ENCODE measurements at places on chromosomes 7 and 10.

GRCh38 chr7:28626624-28627262 is 214.4 kb downstream of the CREB5 start:
- peak; percentile 68 for DNase-seq

- DNase-seq, result no peak
Measured at GRCh38 chr10:103155471-103156085, 37.5 kb downstream of the NT5C2 start.

DNA sequence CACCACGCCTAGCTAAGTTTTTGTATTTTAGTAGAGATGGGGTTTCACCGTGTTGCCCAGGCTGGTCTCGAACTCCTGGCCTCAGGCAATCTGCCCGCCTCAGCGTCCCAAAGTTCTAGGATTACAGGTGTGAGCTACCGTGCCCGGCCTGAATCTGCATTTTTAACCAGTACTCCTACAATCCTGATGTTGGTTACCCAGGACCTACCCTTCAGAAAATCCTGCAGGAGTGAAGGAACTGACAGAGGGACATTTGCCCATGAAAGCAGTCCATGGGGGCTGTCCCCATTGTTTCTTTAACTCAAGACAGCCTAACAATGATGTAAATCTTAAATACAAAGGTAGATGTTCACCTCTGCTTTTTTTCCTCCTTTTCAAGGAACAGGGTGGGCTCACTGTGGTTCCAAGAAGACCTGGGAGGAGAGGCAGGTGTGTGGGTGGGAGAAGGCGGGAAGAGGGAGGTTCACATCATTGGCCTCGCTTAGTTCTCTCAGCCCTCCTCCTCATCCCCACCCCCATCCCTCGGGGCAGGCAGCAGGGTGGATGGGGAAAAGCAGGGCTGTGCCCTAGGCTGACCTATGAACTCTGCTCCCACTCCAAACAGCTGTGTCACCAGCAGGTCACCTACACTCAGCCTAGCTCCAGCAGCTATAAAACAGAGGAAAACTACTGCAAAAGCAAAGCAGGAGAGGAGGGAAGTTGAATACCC is 13.5 kb downstream of the LRRC20 start:
- DNase-seq, result no peak

DNA sequence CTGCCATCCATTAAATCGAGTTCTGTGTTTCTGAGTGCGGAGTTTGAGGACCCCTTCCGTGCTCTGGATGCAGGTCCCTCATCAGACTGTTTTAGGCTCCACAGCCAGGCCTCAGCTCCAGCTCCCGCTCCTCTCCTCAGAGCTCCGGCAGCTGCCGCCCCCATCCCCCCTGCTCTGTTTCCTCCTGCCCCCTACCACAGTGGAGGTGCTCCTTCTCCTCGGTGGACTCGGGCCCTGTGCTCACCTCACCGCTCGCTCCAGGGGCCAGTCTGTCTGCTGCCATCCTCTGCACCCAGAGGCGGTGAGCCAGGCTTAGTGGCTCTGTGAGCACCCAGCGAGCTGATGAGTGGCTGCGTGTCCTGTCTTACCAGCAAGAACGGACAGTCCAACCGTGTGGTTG is 21.4 kb upstream of the PRKAR1B start:
- DNase-seq, result no peak

- no peak for DNase-seq
Measured at GRCh38 chr10:118957966-118958365, 71.5 kb upstream of the NANOS1 start.

GRCh38 chr10:19993714-19994315 is 177.6 kb downstream of the PLXDC2 start:
- no peak for DNase-seq

DNA sequence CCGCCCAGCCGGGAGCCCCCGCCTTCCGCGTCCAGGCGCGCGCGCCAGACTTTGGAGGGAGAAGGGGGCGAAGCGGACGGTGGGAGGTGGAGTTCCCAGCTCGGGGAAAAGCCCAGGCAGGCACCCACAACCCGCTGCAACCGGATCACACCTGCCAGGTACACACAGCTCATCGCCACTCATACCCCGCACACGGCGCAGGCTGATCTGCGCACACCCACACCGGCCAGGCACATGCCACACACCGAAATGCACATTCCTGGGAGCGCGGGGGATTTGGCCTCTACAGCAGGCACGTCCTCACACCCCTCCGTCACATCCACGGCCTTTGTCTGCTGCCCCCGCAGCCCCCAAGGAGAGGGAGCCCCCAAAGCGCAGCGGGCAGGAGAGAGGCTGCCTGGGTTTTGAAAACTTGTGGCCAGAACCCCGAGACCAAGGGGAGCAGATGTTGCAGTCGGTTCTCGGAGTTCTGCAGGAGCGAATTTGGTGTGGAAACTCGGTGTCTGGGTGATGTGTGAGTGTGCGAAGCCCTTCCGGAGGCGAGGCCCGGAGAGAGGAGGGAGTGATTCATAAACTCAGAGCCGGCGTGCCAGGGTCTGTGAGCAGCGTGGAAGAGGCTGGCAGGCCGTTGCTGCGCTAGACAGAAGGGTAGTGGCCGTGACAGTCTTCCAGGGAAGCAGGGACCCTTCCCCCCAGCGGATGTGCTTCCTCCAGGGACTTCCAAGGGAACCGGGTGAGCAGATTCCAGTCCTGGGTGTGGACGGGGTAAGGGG is 734 bp downstream of the CHST3 start:
- peak; percentile 31 for DNase-seq

GRCh38 chr7:128030654-128031611 is at the start of gene LRRC4:
Gene LRRC4 (minus strand): TSS chr7:128031437. CDS start chr7:128030640, 797 bp downstream.
- DNase-seq, result peak; percentile 68

DNA sequence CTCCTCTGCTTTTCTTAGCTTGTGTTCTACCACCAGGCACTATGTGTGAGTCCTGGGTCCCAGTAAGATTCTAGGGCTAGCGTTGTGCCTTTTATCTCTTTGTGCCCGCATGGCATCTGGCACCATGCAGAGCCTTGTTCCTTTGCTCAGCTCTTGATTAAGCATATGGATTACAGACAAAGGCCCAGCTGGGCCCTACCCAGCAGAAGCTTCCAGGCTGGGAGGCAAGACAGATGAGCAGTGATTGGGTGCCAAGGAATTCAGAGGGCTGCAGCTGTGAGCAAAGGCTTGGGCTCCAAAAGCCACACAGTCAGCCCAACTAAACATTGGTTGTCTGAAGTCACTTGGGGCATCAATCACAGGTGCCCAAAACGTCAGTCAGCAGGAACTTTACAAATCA is 2.0 kb downstream of the ACSM6 start:
- DNase-seq, result no peak

- peak; percentile 22 for DNase-seq
Measured at GRCh38 chr7:26318921-26319320, 27.3 kb downstream of the SNX10 start.
